ENCODE measurements at places on chromosomes 12 and 14. TPM values are rescaled to one million over a fixed set of nuclear protein-coding genes. Genes with fewer than 3 reads are reported as not detected.

LRFN5 gene
- 4.9 TPM for total RNA-seq

DNA sequence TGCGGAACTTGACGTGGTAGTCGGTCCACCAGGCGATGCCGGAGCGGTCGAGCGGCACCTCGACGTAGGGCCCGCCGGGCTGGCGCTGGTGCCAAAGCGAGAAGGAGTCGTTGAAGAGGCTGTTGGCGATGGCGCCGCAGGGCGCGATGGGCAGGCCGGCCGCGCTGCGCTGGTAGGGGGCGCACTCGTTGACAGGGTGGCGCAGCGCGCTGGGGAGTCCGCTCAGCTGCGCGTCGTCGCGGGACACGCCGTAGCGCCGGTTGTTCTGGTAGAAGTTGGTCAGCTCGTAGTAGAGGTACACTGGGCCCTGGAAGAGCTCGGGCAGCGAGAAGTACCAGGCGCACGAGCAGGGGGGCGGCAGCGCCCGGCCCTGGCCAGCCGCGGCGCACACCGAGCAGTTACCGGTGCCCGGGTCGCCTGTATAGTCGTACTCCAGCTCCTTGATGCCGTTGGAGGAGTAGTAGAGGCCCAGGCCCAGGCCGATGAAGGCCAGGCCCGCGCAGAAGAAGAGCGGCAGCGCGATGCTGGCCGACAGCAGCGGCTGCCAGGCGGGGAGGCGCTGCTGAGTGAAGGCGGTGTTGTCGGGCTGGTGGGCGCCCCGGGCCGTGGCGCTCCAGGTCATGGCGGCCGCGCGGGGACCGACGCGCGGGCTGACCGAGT is 482 bp downstream of the TMEM30B start:
- no peaks in the 10 kb centered on the region for H3K27me3 ChIP-seq
- peak; percentile 77 for DNase-seq
- H3K4me1 ChIP-seq: peaks cover 44% of the 10 kb centered on the region
- H3K4me3 ChIP-seq: peak overlapping the region; percentile 62

- DNase-seq: no peak
- no peaks in the 10 kb centered on the region for H3K4me1 ChIP-seq
- H3K36me3 ChIP-seq: no peaks in the 10 kb centered on the region
- H3K27me3 ChIP-seq: peaks cover 4% of the 10 kb centered on the region
Observed at GRCh38 chr12:32983968-32984367, 87.4 kb upstream of the PKP2 start.

GRCh38 chr14:91406451-91406850 is 11.2 kb downstream of the CCDC88C start:
- H3K27me3 ChIP-seq: no peaks in the 10 kb centered on the region
- no peaks in the 10 kb centered on the region for H3K36me3 ChIP-seq
- no peak overlapping the region for H3K27ac ChIP-seq
- H3K4me1 ChIP-seq: peaks cover 45% of the 10 kb centered on the region
- DNase-seq: no peak

DNA sequence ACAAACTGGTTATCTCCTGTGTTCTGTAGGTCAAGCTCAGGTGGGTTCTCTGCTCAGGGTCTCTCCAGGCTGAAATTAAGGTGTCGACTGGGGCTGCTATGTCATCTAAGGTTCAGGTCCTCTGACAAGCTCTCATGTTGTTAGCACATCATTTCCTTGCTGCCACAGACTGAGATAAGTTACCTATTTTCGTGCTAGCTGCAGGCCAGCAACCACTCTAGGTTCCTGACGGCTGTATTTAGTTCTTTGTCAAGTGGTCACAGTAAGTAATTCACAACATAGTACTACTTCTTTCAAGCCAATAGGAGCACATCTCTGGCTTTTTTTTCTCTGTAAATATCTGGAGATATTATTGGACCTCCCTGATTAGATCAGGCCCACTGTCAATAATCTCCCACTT is 169.3 kb upstream of the CAND1 start:
- H3K27ac ChIP-seq: no peak overlapping the region
- no peaks in the 10 kb centered on the region for H3K36me3 ChIP-seq
- no peaks in the 10 kb centered on the region for H3K4me1 ChIP-seq
- no peak overlapping the region for H3K4me3 ChIP-seq

- DNase-seq: no peak
- H3K27me3 ChIP-seq: no peaks in the 10 kb centered on the region
- H3K4me1 ChIP-seq: peaks cover 19% of the 10 kb centered on the region
- H3K4me3 ChIP-seq: no peak overlapping the region
- H3K27ac ChIP-seq: no peak overlapping the region
- peaks cover 25% of the 10 kb centered on the region for H3K36me3 ChIP-seq
Observed at GRCh38 chr12:112406519-112407488, 2.6 kb downstream of the RPL6 start.

- no peaks in the 10 kb centered on the region for H3K27me3 ChIP-seq
- DNase-seq: no peak
- no peaks in the 10 kb centered on the region for H3K36me3 ChIP-seq
- H3K4me1 ChIP-seq: peaks cover 21% of the 10 kb centered on the region
- no peak overlapping the region for H3K27ac ChIP-seq
- no peak overlapping the region for H3K4me3 ChIP-seq
Observed at GRCh38 chr14:68552602-68553001, 240.3 kb downstream of the ZFP36L1 start.

- H3K36me3 ChIP-seq: no peaks in the 10 kb centered on the region
- no peaks in the 10 kb centered on the region for H3K4me1 ChIP-seq
- no peak for DNase-seq
- H3K27ac ChIP-seq: no peak overlapping the region
Observed at GRCh38 chr12:65637774-65638173, 186.5 kb upstream of the HMGA2 start.
